ENCODE measurements at places on chromosomes 1 and 21.

- DNase-seq: no peak
Measured at GRCh38 chr1:94115254-94115899, 5.6 kb downstream of the ABCA4 start.

DNA sequence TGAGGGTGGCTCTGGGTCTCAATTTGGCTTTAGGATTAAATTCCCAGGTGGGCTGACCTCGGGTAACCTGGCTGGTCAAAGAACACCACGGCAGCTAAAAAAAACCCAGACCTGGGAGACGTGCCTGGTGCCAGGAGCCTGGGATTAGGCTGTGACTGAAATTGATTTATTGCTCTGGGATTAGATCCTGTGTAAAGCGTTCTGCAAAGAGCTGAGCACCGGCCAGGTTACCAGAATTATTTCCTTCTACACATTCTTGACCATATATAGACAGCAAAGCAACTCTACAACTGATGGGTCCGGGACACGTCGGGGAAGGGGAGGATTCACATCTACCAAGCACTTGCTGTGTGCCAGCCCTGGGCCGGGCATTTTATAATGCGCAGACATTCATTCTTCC is 45.2 kb downstream of the TMCO4 start:
- no peak for DNase-seq

GRCh38 chr1:29639156-29639736 is 402.9 kb downstream of the PTPRU start:
- DNase-seq: no peak

DNA sequence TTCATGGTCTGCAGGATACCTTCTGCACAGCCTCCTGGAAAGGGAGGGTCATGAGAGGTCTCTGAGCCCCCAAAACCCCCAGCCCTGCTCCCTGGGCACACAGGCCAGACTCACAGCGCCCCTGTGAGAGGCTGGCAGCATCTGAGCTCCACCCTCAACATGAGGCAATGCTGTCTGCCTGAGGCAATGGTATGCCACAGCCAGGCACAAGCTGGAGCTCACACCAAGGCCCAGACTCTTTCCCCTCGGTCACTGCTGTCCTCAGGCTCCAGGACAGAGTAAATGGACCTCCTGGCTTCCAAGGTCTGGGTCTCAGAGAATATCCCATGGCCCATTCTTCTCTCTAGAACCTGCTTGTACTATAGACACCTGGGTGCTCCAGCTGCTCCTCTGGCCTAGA is 17.2 kb downstream of the MEF2D start:
- no peak for DNase-seq

DNA sequence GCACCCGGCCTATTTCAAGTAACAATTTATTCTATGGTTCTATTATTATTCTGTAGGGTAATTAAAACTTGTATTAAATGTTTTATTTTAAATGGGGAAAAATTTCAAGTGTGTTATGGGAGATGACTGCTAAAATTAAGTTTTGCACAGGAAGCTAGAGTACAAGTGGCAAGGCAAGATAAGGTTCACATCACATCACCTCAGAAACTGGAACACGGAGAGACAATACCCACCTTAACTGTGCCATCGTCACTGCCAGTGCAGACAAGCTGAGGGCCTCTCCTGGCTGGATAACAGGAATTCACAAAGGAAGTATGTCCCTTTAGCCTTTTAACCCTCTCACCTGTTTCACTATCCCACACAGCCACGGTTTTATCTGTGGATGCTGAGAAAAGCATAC is 7.6 kb downstream of the SNRNP40 start:
- no peak for DNase-seq

DNA sequence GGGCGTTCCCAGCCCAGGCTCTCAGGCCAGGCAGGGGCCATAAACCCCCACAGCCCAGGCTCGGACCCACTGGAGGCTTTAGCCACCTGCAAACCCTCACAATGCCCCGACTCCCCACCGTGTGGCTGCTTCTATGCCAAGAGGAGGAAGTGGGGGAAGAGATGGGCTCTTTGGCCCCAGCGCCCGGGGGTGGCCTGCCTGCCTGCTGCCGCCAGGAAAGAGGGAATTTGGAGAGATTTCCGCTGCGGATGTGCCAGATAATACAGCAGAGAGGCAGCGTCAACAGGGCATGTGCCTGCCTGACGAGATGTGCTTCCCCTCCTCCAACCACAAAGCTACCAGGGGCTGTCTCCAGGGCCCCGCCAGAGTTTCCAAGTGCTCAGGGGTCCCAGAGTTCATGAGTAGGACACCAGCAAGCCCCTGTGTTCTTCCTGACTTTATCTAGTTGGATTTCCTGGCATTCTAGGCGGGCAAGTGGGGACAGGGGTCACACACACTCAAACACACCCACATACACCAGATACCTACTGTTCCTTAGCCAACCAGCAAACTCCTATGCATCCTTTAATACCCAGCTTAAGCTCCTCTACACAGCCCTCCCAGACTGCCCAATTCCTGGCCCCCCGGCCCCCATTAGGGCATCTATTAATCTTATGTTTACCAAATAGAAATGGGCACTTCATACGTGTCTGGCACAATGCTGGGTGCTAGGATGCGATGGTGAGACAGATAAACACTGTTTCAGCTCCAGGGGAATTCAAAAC is 14.1 kb downstream of the EPHA2 start:
- no peak for DNase-seq

DNA sequence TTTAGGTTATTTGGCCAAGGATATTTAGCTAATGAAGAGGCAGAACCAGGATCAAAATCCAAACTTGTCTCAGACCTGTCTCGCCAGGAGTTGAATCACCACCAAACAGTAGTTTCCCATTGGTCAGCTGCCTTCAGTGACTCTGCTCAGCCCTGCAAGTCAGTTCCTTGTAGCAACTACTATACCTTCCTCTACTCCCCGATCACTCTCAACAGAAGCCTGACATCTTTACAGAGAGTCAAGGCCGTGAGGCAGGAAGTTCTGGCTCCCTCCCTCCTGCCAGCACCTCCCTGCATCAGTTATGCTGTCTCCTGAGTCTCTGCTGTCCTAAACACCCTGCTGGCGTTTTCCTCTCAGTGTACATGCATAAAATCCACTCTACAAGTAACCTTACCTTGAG is 13.2 kb downstream of the PSMD4 start:
- no peak for DNase-seq

- DNase-seq: no peak
Measured at GRCh38 chr1:31366796-31367195, 6.1 kb downstream of the FABP3 start.

DNA sequence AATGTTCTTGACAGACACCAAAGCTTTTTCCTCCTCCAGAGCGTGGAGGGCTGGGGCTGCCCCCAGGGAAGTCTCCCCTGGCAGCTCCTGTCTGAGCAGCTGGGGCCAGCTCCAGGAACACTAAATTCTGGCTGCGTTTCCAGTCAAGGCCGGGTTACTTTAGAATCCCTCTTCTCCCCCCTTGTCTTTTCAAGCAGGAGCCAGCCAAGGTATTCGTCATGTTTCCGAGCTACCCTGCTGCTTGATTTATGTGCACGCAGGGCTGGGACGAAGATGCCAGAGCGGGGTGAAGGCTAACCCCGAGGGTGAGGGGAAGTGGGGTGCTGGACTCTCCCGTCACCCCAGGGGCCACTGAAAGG is 68.1 kb upstream of the ANGPTL1 start:
- DNase-seq: no peak

- DNase-seq: no peak
Measured at GRCh38 chr1:90714521-90714951, 2.6 kb downstream of the BARHL2 start.

DNA sequence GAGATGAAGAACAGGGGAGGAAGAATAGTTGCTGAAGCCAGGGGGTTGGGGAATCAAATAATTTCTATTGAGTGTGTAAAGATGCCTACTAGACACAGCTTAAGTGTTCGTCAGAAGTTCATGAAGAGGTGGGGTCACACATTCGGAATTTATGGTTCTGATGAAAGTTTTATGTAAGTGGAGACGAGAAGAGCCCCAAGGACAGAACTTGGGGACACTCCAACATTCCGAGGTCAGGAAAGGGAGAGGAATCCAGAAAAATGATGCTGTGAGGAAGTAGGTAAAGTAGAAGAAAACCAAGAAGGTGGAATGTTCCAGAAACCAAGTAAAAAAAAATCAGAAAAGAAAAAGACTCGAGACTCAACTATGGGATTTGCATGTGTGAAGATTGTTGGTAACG is 272.5 kb downstream of the SIPA1L2 start:
- no peak for DNase-seq

GRCh38 chr1:7220712-7221252 is 435.5 kb downstream of the CAMTA1 start:
- DNase-seq: no peak

GRCh38 chr1:208917723-208918122 is 665.8 kb upstream of the CAMK1G start:
- DNase-seq: no peak

DNA sequence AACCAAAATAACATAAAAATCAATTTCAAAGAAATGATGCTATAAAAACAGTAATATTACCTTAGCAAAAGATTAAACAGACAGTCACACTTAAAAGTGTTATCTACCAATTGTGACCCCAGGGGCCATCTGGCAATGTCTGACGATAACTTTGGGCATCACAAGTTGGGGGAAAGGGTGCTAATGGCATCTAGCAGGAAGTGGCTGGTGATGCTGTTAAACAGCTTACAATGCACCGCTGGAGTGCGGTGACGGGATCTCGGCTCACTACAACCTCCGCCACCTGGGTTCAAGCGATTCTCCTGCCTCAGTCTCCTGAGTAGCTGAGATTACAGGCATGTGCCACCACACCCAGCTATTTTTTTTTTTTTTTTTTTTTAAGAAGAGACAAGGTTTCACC is 27.6 kb downstream of the NUP133 start:
- no peak for DNase-seq

DNA sequence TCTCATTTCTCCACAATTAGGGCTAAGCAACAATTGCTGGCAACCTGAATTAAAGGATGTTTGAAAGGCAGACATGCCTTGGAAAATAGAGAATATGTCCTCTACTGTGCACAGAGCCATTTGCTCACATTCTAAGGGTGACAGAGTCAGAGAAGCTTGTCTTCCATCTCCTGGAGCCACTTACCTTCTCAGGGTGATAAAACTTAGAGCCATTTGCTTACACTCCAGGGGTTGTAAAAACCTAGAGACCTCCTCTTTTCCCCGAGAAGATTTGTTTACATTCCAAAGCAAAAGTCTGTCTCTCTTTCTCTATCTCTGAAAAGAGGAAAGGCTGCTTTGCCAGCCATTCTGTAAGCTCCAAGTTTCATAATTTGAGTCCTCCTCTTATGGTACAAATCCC is 61.3 kb downstream of the LBR start:
- no peak for DNase-seq

DNA sequence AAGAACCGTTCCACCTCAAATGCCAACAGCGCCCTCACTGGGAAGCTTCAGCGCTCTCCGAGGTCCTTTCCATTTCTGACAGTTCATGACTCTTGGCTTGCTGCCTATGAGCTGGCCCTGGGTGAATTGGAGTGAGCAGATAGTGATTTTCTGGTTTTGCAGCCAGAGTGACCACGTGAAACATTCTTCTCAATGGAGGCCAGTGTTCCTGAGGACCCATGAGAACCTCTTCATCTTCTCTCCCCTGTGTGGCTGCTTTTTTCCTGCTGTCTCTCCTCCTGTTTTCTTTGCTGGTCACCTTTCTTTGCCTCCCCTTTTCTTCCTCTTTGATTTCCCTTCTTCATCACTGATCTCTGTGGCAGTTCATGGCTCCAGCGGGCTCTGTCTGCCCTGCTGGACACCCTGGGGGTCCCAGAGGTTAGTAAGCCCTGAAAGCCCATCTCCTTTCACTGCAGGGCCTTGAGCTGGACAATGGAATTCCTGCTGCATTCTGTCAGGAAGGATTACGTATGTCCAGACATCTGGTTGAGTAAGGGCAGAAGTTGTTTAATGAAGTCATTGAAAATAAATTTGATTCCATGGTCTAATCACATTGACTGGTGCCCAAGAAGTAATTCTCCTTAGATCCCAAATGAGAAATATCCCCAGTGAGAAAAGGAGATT is 29.9 kb downstream of the VASH2 start:
- no peak for DNase-seq

- DNase-seq: no peak
Measured at GRCh38 chr1:30423570-30423969, 299.8 kb downstream of the MATN1 start.

DNA sequence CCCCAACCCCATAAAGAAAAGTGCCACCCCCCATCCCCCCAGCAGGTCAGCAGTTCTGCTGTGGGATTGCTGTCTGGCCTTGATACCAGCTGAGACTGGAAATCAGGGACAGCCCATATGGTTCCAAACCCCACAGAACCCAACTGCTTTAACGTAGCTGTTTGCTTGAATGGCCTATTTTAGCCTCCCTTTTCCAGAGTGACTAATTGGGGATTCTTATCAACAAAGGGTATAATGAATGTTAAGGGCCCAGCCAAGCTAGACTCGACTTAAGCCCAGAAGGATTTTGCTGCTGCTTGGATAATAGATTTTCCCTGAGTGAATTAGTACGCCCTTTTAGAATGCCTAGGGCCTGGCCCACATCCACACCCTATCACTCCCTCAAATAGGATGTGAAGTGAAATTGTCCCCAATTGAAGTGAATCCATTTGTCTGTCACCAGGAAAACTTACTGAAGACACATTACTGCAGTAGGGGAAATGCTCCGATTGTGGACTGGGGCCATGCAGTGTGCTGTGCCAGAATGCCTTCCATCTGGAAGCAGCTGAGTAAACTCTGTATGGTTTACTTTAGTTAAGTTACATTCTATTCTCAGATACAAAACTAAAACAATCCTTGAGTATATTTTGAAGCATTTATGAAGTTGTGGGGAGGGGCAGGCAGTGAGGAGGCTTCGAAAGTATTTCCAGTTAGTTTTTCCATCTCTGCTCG is 156.9 kb downstream of the DHRS3 start:
- no peak for DNase-seq

DNA sequence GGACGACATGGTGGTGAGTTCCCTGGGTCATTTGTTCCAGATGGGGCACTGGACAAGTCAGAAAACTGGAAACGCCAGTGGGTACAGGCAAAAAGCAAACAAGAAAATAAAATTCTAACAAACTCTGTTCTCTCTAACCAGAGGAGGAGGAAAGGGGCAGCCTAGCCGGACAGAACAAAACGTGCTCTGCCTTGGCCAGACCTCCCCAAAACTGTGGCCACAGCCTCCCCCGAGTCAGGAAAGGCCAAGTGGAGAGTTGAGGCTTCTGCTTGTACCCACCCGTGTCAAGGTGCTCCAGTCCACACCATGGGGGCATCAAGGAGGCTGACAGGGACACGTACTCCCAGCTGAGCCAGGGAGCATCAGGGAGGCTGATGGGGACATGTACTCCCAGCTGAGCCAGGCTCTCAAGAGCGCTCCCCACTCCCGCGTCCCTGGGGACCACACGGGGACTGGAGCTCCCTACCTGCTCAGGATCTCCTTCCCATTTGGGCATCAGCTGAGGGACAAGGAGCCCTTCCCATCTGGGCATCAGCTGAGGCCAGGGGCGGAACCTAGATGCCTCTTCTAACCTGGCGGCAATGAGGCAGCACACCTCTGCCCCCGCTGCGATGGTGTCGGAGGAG is 154.8 kb upstream of the COL6A1 start:
- no peak for DNase-seq

Measured in activated naive CD4-positive, alpha-beta T cell treated with anti-CD3 and anti-CD28 coated beads for 36 hours (primary cell).